ENCODE measurements at places on chromosomes 4 and X. TPM values are rescaled to one million over a fixed set of nuclear protein-coding genes. Genes with fewer than 3 reads are reported as not detected.

DNA sequence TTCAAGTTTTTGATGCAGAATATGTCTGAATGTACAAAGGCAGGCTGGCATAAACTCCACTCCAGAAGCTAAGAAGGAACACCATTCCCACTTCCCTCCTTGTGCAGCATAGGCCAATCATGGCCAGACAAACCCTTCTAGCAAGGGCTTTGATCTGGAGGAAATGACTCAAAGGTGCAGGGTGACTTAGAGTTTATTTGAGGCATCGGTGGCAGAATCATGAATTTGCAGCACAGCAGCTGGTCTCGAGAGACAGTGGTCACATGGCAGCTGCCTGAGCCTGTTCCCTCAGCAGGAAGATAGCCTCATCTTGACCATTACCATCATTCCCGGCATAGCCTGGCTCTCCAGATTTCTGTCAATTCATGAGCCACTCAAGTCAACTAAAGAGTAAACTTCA, 154.5 kb downstream of the ATP10D start:
- DNase-seq: no peak

MAP7D3 gene
- 13.5 TPM for total RNA-seq

- DNase-seq: no peak
Measured at GRCh38 chr4:10734697-10735096, 50.1 kb upstream of the CLNK start.

DNA sequence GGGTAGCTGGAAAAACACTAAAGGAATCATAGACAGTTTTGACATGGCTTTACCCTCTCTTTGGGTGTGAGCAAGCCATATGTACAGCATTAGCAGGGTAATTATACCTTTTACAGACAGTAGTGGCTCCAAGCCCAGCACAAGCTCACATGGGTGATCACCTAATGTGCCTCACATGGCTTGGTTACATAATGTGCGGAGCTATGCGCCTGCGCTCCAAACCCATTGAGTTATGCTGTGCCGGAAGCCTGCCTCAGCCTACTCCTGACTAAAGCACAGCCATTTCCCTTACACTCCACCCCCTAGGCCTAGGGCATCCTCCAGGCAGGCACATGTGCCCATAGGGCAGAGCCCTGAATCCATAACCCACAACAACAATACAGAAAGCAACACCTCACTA, 6.5 kb upstream of the TSPAN5 start:
- no peak for DNase-seq

GRCh38 chrX:104707042-104707441, 141.0 kb downstream of the IL1RAPL2 start:
- no peak for DNase-seq

SULT1B1 gene
- total RNA-seq: 6.3 TPM

DNA sequence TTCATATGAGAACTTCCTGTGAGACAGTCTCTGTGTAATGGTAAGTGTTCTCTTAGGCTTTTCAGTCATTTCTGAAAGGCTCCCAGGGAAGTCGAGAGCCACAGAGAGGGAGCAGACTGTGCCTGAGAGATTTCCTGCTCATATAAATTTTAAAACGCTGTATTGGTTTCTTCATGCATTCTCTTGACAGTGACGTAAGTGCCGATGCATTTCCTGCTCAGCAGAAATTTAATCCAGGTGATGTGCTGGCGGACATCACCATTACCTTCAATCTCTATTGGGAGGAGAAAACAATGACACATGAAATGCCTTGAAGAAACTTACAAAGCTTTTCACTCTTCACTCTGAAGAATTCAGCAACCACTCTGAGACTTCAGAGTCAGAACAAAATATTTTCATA, 383.6 kb downstream of the BMPR1B start:
- no peak for DNase-seq

VCX3B gene
- not detected for total RNA-seq

DNA sequence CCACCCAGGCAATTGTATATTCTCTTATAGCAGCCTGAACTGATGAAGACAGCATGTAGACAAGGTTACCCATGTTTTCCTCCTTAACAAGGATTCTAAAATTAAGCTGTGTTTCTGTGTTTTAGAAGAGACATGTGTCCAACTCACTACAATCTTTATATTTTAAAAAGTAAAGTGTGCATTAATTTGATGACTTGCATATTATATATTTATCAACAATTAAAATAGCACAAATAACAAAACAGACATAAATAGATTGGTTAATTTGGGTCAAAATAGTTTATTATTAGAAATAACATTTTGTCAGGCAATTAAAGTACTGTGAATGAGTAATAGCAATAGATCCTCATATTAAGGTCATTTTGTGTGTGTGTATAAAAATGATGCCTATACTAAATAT, 357.1 kb downstream of the PDGFC start:
- DNase-seq: no peak

GRCh38 chr4:120801137-120801758, 121.3 kb downstream of the PRDM5 start:
- no peak for DNase-seq

DNA sequence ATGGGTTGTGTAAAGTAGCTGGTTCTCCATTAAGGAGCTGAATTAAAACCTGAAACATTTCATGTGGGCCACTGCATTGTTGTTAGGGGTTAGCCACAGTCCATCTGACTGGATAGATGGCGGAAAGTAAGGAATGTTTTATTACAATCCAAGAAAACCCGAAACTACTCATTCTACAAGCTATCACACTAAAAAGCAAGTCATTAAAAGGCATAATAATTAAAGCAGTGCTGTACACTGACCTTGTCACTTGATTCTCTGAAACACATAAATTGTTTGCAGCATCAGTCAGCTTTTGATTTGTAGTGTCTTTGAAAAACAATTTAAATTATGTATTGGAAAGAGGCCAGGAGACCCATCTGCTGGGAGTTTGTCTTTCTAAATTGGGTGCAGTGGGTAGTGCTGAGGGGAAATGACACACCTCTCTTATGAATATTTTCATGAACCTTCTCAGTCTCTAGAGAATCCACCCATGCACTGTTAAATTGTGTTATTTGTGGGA, 75.7 kb upstream of the ANK2 start:
- no peak for DNase-seq

- DNase-seq: no peak
Measured at GRCh38 chr4:6697131-6697530, 3.5 kb downstream of the S100P start.

GRCh38 chr4:8112036-8112576, 46.5 kb downstream of the ABLIM2 start:
- no peak for DNase-seq

DNA sequence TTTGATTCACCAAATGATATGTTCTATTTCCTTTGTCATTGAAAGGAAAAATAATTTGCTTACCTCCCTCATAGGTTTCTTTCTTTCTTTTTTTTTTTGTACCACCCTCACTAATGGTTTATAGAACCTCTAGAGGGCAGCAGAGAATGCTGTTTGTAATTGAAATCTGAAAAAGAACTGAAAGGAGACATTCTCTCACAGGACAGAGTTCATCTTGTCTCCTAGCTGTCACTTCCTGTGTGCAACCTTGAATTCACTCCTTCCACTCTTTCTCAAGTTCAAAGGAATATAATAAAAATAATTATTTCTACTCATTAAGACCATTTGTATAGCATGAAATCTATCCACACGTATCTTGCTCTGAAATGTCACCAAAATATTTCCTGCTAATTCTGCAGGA, 51.0 kb downstream of the GUCY1B1 start:
- peak; percentile 30 for DNase-seq

ATRX gene
- total RNA-seq: 70.9 TPM

VAMP7 gene
- 31.5 TPM for total RNA-seq

GPC4 gene
- not detected for total RNA-seq

TXLNG gene
- total RNA-seq: 12.2 TPM

DNA sequence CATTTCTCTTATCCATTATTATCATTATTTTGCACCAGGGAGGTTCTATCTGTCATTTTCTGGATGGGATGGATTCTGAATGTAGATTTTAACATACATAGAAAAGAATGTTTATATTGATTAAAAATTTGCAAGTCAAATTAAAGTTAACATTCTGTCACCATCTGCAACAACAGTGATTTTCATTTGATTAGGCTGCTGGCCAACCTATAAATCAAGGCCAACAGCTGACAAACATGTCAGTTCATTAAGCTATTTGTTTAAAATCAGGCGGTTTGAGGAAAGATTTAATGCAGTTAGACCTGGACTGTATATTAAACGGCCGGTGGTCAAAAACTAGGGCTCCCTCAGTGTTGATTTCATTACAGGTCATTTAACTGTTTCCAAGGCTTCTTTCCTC, 109.5 kb upstream of the CBR4 start:
- no peak for DNase-seq

DNA sequence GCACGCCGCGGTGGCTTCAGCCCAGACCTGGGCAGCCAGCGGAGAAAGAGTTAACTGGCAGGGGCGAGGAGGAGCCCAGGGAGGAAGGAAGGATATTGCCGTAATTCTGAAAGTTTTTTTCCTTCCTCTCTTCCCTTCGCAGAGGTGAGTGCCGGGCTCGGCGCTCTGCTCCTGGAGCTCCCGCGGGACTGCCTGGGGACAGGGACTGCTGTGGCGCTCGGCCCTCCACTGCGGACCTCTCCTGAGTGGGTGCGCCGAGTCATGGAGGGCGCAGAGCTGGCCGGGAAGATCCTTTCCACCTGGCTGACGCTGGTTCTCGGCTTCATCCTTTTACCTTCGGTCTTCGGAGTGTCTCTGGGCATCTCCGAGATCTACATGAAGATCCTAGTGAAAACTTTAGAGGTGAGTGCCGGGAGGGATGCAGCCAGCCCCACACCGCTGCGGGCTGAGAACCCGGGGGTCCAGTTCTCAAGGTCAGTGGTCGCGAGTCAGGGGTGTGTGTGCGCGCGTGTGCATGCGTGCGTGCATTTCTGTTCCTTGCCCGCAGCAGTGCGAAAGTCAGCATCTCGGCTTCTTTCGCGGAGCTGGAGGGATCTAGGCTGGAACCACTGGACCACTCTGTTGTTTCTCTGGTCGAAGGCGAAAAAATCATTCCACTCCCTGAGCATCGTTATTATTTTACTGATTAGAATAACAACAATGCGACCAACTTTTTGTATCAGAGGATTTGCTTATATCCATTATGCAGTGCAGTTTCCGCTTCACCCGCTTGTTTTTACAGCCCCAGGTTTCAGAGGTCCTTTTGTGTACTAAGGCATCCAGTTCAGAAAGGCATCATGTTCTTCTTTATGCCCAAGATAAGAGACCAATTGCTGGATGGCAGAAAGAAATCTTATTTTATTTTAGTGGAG, 709 bp downstream of the GPAT3 start:
- no peak for DNase-seq

IRS4 gene
- total RNA-seq: not detected

DNA sequence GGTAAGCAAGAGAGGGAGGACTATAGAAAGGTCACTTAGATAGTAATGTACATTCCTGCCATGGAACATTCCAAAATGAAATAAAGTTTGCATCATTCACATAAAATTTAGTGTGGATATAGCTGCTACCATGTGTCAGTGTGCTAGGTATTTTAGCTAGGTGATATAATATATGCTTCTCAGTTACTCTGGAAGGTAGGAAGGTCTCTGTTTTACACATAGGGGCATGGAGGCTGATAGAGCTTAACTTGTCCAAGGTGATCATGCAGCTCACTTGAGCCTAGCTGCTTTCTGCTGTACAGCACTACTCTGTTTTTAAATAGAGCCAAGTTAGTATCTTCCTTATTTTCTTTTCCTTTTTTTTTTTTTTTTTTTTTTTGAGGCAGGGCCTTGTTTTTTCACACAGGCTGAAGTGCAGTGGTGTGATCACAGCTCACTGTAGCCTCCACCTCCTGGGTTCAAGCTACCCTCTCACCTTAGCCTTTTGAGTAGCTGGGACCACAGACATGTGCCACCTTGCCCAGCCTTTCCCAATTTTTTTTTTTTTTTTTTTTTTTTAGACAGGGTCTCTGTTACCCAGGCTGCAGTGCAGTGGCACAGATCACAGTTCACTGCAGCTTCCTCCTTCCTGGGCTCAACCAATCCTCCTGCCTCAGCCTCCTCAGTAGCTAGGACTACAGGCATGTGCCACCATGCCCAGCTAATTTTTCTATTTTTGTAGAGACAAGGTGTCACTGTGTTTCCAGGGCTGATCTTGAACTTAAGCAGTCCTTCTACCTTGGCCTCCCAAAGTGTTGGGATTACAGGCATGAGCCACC, 10.4 kb downstream of the AFF1 start:
- no peak for DNase-seq

DNA sequence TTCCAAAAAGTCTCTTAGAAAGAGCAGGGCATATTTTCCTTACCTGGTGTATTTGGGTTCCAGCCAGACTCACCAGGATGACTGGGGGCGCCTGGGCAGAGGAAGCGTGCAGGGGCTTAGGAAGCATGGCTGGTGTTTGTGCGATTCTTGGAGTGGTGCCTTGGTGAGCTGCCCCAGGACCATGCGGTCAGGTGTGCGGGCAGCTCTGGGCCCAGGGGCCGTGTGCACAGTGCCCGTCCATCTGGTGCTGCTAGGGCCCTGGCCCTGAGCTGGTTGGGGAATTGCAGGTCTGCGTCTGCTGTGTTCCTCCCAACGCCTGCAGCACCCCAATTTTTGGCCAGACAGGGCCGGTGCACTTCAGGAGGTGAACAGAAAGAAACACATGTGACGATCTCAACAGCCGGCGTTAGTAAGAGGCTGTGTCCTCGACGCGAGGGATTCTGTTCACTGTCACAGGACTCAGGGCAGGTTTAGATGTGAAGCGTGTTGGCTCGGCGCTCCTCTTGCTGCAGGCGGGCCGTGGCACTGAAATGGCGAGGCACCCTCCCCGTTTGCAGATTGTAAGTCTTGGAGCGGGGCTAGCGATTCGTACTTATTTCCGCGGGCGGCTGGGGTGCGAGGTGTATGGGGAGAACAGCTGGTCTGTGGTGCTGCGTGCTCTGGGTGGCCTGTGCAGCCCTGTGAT, 15.2 kb downstream of the RGS12 start:
- no peak for DNase-seq

NXF2B gene
- not detected for total RNA-seq

DNA sequence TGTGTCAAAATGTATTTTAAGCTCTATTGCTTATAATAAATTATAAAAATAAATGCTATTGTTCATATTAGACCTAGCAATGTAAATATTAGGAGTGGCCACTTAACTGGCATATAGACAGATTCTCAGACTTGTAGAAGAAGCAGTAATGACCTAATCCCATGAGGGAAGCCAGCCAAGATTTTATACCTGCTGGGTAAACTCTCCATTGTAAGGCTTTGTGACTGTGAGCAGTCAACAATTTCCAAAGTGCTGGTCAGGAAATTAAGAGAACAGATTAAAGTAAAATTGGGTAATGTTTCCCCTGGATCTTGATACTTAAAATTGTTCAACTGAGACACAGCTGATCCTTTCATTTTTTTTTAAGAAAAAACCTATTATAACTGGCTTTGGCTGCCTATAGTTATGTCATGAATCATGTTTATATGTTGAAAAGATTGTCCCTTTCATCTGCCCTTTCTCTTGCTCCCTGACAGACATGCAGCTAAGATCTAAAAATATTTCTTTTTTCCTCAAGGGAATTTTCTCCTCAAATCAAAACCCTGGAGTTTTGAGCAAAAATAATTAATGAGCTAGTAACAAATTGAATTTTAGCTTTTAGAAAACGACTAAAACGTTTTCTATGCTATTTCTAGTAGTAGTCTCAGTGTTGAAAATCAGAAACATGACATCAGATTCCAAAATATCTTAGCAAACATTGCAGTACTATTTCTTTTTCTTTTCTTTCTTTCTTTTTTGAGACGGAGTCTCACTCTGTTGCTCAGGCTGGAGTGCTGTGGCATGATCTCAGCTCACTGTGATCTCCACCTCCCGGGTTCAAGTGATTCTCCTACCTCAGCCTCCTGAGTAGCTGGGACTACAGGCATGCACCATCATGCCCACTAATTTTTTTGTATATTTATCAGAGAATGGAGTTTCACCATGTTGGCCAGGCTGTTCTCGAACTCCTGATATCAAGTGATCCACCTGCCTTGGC, 77.9 kb downstream of the ADGRL3 start:
- no peak for DNase-seq

EMCN gene
- total RNA-seq: not detected

MAGEA9B gene
- not detected for total RNA-seq

GRCh38 chr4:104472766-104473165, 21.9 kb downstream of the CXXC4 start:
- no peak for DNase-seq

All from activated CD4-positive, alpha-beta T cell treated with anti-CD3 and anti-CD28 coated beads, Interleukin-2, amount 10 ng/mL, durations not matched to agents 7 days and 5 days (primary cell).